ENCODE measurements at places on chromosomes 11 and 22.

- peak; percentile 55 for DNase-seq
Observed at GRCh38 chr22:36757668-36758211, 18.2 kb downstream of the IFT27 start.

DNA sequence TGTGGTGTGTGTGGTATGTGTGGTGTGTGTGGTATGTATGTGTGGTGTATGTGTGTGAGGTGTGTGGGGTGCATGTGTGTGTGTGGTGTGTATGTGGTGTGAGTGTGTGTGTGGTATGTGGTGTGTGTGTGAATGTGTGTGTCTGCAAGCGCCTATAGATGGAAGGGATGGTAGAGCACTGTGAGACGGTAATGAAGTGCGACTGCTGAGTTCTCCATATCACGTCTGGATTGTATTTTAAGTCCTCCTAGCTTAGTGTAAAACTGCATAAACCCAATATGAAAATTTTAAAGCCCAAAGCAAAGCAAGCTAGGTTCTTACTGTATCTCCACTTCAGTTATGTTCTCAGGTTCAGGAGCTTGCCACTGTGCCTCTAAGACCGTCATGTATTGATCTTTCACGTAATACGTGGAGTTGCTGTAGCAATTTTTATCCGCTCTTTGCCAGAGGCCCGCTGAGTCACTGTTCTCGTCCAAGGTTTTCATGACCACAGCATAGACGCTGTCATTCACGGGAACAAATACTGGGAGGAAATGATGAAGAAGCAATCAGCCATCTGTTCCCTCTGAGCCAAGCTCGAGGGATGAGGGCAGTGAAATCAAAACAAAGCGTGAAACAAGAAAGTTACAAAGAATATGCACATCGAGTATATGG lies 5.5 kb downstream of the PLET1 start:
- peak; percentile 49 for DNase-seq

DNA sequence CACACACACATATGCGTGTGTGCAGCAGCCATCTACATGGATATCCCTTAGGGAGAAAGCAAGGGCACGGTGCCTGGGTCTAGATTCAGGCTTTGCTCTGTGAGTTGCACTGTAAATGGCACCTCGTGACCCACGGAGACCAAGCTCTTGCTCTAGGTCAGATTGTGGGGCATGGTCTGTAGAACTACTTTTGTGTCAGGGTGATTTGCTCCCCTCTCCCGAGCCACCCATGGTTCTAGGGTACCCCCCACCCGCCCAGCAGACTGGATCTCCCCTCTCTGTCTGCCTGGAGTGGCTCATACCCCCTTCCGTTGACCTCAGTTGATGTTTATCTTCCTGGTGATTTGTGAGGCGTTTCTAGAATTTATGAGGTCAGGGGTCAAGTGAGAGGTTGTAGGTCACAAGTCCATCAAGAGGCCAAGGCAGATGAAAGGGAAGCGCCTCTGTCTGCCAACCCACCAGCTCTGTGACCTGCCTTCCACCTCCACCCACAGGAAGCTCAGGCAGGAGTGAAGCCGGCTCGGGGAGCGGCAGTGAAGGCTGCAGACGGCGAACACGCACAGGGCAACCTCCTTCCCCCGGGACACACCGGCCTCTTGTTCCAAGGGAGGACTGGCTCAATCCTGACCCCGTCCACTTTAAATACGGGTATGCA lies 76.2 kb upstream of the TTLL12 start:
- DNase-seq, result no peak

DNA sequence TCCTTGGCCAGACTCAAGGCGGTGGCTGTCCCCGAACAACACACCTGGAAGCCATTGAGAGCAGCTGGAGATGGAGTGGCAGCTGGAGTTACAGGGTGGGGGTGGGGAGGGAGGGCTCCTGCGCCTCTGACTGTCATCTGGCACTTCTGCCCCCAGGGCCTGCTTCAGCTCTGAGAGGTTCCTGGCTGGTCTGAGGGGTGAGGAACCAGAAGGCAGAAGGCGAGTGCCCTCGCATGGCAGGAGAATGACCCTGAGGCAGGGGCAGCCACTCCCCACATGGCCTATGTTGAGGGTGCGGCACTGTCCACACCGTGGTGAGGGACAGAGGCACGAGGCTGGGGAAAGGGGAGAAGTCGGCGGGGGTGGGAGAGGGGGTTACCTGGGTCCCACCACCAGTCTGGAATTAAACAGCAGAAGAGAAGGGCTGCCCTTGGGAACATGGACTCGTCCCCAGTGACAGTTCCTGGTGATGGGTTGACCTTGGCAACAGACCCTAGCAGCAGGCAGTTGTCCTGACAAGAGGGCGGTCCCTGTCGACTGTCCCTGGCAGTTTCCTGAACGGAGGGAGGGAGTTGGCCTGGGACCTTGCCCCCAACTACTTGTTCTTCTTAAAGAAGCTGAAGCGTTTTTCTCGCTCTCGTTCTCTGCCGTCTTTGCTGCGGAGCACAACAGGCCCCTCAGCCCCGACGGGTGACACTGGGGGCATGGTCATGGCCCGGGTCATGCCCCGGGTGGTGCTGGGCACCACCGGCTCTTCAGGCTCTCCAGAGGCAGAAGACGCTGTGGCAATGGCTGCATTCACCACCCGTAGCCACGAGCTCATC lies 7.8 kb upstream of the RBM4B start:
- DNase-seq, result no peak

DNA sequence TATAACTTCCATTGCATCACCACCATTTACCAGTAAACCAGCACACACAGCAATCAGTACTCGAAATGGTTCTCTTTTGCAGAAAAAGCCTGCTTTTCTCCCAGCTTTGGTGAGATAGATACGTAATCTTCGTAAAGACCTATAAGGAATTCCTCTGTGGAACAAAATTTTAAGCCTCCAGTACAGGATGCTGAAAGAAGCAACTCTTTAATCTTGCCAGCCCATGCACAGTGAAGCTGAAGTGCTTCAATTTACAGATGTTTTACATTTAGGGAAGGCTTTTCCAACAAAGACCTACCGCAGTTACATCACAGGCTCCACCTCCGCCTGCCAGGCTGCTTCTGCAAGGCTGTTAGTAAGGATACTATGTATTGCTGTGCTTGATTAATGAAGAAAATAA lies 1.9 kb downstream of the ELMOD1 start:
- DNase-seq, result no peak

Data from bronchial epithelial cell (primary cell).